Activated CD8-positive, alpha-beta memory T cell treated with anti-CD3 and anti-CD28 coated beads for 48 hours (primary cell): ENCODE measurements at places on chromosomes 3 and 15.

DNA sequence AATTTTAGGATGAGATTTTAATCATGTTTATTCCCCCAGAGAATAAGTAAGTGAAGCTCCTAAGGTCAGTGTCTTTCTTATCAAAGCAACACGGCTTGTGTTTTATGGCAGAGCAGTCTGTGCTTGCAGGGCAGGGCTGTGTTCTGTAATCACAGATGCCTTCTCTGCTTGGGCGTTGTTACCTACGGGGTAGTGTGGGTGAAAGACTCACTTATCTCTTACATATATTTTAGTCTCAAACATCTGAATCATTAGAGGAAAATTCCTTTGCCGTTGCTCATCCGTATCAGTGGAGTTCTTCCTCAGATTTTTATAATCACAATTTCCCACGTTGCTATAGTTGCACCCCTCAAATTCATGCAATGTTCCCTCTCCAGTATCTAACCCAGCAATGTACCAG is 271.7 kb upstream of the MEIS2 start:
- no peak for DNase-seq

DNA sequence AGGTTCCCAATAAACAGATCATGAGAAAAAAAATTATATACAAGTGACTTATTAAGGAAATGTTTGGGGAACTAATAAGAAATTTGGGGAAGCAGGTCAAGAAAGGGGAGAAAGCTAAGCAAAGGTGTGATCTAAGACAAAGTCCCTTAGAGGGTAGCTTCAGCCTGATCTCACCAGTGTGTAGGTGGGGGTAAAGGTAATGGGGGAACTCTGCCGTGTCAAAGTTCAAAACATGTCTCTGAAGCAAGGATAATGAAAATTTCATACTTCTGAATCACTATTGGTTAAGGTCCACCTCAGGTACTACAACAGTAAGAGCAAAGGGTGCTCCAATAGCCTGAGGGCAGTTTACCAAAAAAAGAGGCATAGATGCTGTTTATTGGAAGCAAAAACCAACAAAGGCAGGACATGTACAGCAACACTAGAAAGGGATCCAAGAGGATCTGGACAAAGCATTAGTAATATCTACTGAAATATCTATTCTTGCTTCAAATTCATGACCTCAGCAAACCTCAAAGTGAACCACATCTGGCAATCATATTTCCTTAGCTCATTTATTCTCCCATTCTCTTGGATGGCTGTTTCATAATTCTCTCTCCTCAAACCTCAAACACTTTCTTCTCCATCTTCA is 6.9 kb downstream of the ACAD11 start:
- no peak for DNase-seq

- DNase-seq, result no peak
Measured at GRCh38 chr3:45021524-45022297, 4.4 kb upstream of the CLEC3B start.

DNA sequence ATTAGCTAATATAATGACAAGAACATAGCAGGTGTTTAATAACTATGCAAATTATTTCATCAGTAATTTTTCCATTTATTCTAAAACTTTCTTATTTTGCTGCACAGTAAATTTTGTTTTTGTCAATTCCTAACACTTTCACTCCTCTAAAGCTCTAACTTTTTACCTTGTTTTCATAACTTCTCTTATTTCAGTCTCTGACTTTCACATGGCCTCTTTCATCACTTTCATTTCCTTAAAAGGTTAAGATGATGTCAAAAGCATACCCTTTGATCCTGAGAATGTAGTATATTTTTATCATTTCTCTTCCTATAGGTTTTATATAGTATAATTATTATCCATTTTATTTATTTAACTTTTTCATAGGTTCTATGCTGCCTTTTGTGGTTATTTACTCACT is 1325.8 kb upstream of the ALCAM start:
- no peak for DNase-seq

- no peak for DNase-seq
Measured at GRCh38 chr15:63595688-63596087, 1.5 kb upstream of the FBXL22 start.

GRCh38 chr3:126696701-126697267 is 7.3 kb upstream of the CHCHD6 start:
- no peak for DNase-seq

- no peak for DNase-seq
Measured at GRCh38 chr3:46130631-46131310, 77.3 kb downstream of the CCR1 start.
